Kidney capillary endothelial cell (primary cell): ENCODE measurements at places on chromosomes 5 and 9.
A peak's percentile ranks its signal among the peaks of the same experiment; 100 is the strongest.

- DNase-seq: no peak
Observed at GRCh38 chr5:171924493-171925122, 81.8 kb downstream of the FBXW11 start.

DNA sequence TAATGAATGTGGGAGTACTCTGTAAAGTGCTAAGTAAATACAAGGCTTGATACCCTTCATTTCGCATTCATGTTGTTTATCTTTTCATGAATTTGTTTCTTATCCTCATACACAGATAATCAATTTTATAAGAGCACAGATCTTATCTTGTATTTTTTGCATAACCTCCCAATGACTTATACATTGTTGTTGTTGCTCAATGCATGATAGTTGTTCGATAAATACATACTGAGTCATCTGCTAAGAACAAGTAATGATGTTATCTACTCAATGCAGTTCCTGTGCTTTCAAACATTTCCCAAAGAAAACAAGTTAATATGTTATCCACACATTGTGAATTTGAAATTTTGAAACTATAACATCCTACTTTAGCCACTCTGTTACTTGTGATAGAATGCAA lies 60.7 kb downstream of the TAF11L14 start:
- DNase-seq: no peak

DNA sequence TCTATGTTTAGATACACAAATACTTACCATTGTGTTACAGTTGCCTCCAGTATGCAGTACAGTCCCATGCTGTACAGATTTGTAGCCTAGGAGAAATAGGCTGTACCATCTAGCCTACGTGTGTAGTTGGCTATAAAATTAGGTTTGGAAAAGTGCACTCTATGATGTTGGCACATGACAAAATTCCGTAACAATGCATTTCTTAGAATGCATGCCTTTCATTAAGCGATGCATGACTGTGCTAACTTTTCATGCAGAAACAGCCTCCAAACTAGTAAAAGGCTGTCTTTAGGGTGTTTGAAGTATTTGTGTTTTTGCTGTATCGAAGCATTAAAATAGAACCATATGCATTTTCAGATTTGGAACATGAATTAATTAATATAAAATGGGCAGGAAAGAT lies 157.9 kb downstream of the RMI1 start:
- no peak for DNase-seq

GRCh38 chr9:127128341-127129072 lies 6.1 kb upstream of the ANGPTL2 start:
- DNase-seq: peak; percentile 28

GRCh38 chr9:1994180-1994579 lies 21.0 kb upstream of the SMARCA2 start:
- no peak for DNase-seq

DNA sequence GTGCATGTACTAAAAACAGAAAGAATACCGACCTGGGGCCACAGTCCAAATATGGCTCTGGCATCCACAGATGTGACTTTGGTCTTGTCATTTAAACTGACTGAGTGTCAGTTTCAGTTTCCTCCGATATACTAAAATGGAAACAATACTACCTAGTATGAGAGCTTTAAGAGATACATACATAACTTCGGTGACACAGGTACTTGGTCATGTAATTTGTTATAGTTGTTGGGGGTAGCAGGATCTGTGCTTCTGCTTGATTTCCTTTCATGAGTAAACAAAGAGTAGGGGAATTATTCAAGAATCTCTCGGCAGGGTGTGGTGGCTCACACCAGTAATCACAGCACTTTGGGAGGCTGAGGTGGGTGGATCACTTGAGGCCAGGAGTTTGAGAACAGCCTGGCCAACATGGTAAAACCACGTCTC lies 32.1 kb downstream of the MTMR12 start:
- DNase-seq: no peak

DNA sequence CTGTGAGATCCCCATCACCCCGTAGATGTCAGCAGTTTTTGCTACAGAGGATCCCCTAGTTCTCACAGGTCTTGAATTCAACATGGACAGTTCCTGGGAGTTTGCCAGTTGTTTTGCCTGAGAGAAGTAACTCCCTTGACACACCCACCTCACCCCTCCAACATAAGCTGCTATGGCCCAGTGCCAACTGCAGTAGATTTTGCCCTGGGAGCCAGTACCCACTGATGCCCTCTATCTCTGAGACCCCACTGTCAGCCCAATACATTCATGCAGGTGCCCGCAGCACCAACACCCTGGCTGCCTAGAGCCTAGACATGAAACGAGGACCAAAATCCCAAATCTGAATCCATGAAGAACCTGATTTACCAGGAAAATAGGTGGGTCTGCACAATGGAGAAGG lies 583.9 kb upstream of the CTNND2 start:
- no peak for DNase-seq

- DNase-seq: no peak
Observed at GRCh38 chr9:27572061-27572460, 1.2 kb downstream of the C9orf72 start.

DNA sequence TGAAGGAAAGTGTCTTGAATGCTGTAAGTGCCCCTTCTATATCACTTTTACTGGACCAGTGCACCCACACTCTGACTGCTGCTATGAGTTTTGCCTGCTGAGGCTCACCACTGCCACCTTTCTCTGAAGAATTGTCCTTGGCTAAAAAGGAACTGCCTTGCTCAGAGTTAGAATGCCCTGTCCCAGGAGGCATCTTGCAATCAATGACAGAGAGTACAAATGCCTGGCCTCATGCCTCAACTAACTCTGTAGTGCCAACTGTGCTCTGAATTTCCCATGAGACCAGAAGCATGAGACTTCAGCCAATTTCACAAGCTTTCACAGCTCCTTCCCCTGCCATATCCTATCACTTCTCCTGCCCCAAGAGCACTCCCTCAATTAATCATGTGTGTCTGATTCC lies 569.7 kb downstream of the ZNF608 start:
- DNase-seq: no peak

DNA sequence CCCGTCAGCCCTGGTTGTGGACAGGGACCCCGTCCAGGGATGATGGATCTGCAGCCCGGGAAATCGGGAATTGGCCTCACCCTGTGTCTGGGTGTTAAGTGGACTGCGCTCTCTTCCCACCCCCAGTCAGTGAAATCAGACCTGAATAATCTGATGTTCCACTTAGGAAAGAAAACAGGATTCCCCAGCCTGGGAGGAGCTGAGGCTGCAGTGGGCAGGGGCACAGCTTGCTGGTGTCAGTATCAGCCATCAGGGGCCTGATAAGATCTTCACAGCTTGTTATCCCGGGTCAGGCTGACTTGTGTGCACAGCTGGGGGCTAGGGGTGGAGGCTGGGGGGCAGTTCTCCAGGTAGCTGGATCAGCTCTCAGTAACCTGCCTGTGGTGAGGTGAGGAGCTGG lies 29.1 kb downstream of the LMX1B start:
- no peak for DNase-seq

DNA sequence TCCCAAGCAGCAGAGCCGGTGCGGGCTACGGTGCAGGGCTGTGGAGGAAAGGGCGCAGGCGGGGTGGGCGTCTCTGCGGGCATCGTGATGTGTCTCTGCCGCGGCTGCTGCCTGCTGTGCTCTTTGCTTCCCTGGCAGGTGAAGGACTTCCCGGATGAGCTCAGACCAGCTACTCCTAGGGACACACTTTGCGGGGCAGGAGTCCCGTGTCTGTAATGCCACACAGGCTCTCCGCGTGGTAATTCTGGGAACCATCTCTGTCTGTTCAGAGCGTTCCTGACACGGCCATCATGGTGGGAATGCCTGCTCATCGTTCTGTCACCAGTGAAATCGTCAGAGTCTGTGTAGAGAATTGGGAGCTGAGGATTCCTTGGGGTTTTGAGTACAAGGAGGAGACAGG lies 235.5 kb downstream of the FANCC start:
- no peak for DNase-seq

GRCh38 chr5:7856855-7857254 lies 5.9 kb upstream of the CFAP90 start:
- peak; percentile 29 for DNase-seq

DNA sequence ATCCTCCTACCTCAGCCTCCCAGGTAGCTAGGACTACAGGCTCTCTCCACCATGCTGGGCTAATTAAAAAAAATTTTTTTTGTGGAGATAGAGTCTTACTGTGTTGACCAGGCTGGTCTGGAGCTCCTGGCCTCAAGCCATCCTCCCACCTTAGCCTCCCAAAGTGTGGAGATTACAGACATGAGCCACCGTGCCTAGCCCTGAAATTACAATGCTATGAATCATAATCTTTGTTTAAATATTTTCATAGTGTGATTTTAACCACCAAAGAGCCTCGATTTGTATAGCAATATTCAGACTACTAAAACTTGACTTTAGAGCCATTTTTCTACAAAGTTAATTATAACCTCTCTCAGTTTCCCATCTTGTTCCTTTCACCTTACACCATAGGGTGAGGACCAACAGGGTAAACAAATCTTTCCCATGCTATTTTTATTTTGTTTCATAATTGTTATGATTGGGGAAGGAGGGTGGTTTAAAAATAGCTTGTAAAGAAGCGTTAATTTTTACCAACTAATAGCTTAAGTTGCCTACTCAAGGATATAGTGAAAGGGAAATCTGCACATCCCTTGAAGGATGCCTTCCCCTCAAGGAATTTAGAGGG lies 32.7 kb downstream of the UBE2D2 start:
- no peak for DNase-seq

- DNase-seq: no peak
Observed at GRCh38 chr9:76609285-76610010, 150.5 kb downstream of the GCNT1 start.

DNA sequence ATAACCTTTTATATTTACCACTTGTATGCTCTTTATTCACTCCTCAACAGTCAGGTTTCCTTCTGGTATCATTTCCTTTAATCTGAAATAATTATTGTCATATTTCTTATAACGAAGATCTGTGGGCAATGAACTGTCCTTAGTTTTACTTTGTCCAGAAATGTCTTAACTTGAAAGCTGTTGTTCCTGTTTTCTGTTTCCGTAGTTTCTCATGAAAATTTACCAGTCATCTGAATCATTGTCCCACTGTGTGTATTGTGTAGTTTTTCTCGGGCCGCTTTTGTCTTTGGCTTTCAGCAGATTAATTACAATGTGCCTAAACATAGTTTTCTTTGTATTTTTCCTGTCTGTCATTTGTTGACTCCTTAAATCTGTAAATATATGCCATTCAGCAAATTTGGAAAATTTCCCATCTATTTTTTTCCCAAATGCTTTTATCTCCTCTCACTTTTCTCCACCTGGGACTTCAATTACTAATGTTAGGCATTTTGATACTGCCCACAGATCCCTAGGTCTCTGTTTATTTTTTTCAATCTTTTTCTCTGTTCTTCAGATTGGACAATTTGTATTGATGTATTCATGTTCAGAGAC lies 74.9 kb downstream of the PDE8B start:
- no peak for DNase-seq

DNA sequence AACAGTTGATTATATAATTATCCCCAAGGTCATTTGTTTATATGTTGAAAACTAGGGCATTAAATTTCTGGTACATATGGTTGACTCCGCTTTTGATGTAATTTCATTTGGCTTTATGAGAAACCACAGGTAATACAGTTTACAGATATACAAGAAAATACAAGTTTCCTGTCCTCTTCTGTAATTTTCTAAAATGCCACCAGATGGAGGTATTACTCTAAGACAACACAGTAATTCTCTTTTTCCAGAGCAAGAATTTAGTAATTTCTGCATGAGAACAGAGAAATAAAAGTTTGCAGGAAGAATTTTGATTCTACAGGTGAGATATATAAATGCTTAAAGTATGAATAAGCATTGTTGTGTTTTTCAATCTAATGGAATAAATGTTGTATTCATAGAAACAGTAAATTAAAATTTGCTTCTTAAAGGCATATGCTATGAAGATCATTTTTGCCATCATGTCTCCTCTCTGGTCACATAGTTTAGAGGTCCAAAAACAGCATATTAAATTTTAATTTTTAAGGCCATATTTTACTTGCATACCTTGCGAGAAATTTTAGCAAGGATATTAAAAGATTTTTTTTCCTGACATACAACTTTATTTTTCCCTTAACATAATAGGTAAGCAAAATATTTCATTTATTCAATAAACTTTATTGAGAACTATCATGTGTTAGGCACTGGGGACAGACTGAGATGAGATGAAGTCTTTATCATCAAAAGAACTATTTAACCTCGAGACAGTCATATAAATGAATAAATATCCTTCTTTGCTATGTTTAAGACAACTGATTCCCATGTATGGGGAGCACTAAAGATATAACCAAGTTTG lies 22.7 kb downstream of the CHD1 start:
- DNase-seq: peak; percentile 61

DNA sequence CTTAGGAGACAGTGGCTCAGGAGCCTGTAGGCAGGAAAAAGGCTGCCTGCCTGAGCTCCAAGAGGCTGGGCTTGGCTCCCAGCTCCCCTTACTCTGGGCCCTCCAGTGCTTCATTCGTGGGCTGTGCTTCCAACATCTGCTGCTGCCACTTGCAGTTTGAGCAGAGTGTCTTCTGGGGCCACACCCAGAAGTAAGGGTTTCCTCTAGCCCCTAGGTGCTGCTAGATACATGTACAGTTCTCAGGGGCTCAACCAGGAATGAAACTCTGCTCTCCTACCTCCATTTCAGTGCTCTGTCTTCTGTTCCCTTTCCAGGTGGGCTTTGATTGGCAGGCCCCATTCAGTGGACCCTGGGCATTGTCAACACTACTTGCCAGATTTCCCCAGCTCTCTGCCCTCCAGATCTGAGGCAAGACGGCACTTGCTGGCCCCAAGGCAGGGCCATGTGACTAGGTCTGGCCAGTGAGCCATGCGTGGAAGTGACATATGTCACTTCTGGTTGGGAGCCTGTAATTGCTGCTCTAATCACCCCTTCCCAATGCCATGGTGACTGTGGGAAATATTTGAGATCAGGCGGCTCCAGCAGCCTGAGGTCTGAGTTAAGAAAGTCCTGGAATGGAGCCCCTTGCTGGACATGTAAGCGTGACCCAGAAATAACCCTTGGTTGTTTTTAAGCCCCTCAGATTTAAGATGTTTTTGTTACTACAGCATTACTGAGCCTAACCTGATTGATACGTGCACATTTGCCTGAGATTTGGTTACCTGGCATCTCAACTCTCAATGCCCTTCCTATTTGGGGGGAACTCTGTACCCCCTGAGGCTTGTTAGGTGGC lies 9.4 kb upstream of the BOD1 start:
- DNase-seq: no peak
